T-cell (primary cell): ENCODE measurements at places on chromosomes 2 and 18.

DNA sequence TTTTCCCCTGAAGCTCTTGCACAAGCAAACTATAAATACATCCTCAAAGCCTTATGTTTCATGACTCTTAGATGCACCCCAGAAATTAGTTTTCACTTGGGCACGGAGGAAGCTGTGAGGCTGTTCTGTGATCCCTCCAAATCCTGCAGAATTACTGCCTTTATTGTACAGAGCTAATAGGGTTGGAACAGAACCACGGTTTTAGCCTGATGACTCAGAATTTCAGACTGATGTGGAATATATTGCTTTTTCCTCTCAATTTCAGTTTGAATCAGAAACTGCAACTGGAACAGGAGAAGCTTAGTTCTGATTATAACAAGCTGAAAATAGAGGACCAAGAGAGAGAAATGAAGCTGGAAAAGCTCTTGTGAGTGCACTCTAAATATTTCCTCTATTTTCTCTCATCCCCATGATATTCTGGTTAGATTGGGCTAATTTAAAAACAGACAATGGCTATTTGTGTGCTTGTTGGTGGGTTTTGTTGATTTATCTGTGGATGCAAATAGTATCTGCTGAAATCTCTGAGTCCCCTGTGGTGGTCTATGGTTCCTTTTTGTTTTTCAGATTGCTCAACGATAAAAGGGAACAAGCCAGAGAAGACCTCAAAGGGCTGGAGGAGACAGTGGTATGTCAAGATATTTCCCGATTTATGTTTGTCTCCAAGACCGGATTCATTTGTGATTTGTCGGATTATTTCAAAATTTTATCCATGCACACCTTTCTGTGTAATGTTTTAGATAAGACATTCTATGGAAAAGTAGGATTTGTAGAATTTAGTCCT is 38.2 kb upstream of the LYPD6B start:
- no peak for DNase-seq

DNA sequence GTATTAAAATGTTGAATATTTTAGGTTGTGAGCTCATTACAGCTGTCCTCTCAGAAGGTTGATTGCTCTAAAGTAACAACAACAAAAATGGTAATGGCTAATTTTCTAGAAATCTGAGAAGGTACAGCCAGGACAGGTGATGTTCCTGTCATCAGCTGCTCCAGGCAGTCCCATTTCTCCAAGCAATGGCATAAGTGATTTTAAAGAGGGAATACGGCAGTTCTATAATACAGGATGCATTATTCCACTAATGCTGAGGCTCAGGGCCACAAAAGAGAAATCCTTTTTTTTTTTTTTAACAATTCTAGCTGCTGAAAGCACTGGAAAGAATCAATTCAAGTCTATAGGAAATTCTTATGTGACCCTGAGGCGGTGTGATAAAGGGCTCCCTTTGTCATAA is 199.9 kb downstream of the PMAIP1 start:
- DNase-seq, result no peak

- DNase-seq, result no peak
These were observed 266.4 kb downstream of the ANAPC1 start for GRCh38 chr2:111617299-111618225.

DNA sequence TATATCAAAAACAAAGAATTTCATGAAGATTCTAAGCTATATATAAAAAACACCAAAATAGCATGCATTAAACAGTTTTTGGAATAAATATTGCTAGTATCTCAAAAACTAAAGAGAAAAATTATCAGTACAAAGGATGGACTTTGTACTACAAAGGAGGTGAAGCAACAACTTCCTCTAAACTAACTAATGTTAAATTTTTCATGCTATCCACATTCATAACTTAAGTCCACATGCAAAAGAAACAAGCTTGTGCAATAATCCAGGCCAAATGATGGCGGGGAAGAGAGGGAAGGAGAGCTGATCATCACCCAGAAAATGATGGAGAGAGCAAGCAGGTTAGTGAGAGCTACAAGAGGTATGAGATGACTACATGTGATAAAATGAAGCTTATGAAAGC is 70.1 kb downstream of the KIDINS220 start:
- DNase-seq, result no peak

- no peak for DNase-seq
These were observed 2.6 kb upstream of the HNRNPLL start for GRCh38 chr2:38605298-38605830.

DNA sequence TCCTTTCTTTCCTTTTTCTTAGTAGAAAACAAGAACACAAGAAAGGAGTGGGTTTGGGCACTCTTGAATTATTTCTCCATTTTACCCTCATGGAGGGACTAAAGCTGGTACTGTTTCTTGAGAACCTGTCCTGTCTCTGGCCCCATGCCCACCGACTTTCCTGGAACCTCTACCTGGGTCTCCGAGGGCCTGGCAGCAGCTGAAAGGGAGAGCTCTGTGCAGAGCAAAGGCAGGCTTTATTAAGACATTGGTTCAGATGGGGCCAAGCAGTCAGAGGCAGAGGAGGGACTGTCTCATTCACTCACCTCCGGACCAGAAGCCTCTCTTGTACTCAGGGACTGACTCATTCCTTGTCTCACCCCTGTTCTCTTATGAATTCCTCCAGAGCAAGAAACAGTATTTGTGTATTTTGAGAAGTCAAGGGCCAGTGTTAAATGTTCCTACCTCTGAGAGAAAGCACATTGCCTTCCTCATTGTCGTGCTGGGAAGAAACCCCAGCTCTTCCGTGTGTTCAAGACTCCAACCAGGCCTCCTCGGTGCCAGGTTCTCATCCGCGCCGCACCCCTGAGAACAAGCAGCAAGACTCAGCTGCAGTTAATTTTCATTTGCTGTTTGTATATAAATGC is 201.9 kb upstream of the NT5C1B start:
- DNase-seq, result no peak

DNA sequence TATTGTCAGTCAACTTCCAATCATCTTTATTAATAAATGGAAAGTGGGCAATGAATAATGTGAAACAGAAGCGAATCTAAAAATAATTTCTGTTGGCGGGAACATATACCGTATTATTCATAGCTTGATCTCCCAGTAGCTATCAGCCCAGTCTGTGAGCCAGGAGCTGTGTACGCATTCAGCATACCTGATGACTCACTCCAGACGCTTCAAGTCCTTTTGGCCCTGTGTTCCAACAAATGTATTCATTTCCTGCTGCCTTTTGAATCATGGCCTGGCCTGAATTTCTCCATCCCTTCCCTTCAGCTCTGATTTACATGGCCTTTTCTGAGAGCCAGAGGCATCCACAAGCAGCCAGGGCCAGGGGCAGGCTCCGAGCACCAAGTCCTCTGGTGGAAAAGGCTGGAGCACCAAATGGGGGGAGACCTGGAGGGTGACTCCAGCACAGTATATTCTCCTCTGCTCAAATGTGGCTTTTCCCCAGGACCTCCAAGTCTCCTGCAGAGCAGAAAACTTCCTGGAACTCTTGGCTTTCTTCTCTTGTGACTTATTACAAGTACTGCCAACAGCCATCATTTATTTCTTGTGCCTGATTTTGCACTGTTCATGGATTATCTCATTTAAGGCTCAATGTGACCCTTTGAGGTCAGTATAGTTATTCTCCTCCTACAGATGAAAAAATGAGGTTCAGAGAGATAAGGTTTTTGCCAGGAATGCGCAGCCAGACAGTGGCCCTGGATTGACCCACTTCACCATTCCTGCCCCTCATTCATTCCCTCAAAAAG is 108.7 kb downstream of the EN1 start:
- no peak for DNase-seq

DNA sequence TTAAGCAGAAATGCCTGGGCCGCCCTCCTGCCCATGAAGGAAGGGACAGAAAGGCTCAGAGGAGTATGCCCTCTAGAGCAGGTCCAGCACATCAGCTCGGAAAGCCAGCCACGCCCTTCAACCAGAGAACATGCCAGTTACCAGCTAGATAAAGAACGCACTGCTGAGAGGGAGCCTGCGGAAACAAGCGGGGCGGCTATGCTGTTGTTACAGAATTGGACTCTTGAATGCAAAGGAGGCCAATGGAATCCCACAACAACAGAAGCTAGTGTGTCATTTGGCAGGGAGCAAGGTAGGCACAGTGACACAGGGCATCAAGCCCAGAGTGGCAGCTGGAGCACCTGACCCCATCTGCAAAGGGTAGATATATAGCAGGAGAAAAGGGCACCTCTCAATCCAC is 242.9 kb upstream of the ID2 start:
- DNase-seq, result no peak

DNA sequence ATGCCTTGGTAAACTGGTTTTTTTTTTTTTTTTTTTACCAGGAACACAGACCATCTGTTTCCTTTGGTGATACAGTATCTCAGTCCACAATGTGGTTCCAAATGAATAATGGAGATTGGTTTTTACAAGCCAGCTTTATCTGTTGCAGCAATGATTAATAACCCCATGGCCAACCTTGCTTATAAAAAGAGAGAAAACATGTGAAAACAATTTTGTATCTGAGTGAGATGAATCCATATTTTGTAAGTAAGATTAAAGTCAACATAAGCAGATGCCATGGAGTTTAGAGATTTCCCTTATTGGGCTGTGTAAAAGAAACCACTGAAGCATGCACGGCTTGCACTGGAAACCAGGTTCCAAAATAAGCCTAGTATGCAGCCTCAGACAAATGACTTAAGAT is 108.6 kb upstream of the CNTNAP5 start:
- DNase-seq, result no peak
